ENCODE measurements at places on chromosomes 1 and 21.

DNA sequence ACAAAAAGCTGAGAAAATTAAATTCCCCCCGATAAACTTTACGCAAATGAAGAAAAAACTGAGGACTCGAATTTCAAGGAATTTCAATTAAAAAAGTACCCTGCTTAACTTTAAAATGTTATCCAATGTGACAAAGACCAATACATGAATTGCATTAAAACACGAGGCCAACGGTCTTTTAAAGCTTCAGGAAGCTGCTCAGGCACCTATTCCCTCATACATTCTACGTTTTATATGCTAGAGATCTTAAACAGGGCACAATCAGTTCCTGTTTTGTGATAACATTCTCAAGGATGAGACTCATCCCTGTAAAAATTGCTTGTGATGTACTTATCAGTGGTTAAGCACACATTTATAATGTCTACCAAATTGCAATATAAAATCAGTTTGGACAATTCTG lies 3.0 kb downstream of the YOD1 start:
- DNase-seq, result no peak

GRCh38 chr21:37207441-37208009 lies 59.6 kb downstream of the VPS26C start:
- DNase-seq, result no peak

DNA sequence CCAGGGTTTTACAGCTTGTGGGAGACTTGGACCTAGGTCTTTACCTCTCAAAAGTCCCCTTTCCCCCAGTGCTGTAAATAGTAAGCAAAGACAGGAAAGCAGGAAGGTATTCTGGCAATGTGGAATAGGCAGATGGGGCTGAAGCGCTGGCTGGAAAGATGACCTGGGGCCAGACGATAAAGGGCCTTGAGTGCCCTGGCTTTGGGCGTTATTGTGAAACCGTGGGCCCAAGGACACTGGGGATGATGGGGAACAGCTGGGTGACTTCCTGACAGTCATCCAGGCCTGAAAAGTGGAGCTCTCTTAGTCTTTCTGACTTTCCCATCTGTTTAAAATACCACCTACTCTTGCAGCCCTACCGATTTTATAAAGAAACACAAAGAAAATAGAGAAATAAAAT lies 16.3 kb downstream of the URB2 start:
- no peak for DNase-seq

- DNase-seq, result no peak
These were observed 63.2 kb upstream of the EPS8L3 start for GRCh38 chr1:109826930-109827349.

- no peak for DNase-seq
These were observed 3.0 kb upstream of the SDE2 start for GRCh38 chr1:226001963-226002666.

DNA sequence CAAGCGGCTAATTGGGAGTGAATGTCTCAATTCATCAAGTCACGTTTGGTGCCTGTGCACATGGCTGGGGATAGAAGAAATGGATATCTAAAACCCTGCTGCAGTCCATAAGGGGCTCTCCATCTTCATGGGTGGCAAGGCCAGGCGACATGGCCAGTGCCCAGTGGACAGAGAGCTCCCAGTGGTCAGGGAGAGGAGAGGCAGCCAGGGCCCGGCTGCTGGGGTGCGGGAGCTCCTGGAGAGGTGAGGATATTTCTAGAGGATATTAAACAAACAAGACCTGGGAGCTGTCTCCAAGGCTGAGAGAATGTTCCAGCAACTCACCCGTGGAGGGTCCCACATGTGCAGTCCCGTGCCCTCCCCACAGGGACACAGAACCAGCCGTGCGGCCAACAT lies 368.8 kb upstream of the C1orf174 start:
- no peak for DNase-seq

GRCh38 chr1:92556350-92556749 lies 69.6 kb upstream of the GFI1 start:
- DNase-seq, result no peak

DNA sequence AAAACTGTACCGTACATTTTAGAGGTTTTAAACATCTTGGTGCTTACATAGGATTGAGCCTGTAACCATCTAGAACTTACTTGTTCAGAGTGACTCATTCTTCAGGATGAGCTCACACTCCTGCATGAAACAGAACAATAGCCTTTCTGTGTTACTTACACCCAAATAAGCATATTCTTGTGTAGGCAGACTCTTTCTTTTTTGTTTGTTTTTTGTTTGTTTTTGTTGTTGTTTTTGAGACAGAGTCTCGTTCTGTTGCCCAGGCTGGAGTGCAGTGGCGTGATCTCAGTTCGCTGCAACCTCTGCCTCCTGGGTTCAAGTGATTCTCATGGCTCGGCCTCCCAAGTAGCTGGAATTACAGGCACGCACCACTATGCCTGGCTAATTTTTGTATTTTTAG lies 3.8 kb upstream of the CA6 start:
- DNase-seq, result no peak

- DNase-seq, result no peak
These were observed 20.4 kb downstream of the PTGFRN start for GRCh38 chr1:116929961-116930592.

GRCh38 chr1:34684266-34684665 lies 70.6 kb upstream of the GJB5 start:
- DNase-seq, result no peak

- DNase-seq, result no peak
These were observed 990 bp upstream of the MRPS6 start for GRCh38 chr21:34072145-34073031.

DNA sequence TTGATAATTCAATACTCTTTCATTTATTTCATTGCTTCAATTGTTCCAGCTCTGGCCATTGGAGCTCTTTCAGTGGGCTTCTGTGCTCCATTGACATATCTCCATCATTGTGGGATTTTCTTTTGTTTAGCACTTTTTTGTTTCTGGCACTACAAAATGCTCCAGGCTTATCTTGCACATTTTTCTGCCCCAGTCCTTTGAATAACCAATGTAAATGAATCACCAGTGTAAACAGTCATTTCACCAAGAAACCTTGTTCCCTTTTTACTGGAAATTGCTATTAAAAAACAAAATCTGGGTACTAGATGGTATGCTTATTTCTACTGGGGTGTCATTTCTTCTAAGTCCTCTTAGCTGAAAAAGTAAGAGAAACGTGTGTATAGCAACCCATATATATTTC lies 173.0 kb upstream of the LYPLAL1 start:
- no peak for DNase-seq

GRCh38 chr1:183590244-183591191 lies at the start of gene NCF2:
Gene NCF2, minus strand, starts transcription at chr1:183590459. Its CDS starts 130 bp downstream, at chr1:183590329.
- no peak for DNase-seq

- DNase-seq, result no peak
These were observed 61.4 kb downstream of the GORAB start for GRCh38 chr1:170593173-170594011.

GRCh38 chr1:90457985-90458384 lies 259.1 kb downstream of the BARHL2 start:
- peak; percentile 24 for DNase-seq

- DNase-seq, result no peak
These were observed 68.7 kb downstream of the DNTTIP2 start for GRCh38 chr1:93810316-93810715.

GRCh38 chr1:26075421-26076144 lies 8.2 kb upstream of the TRIM63 start:
- no peak for DNase-seq

DNA sequence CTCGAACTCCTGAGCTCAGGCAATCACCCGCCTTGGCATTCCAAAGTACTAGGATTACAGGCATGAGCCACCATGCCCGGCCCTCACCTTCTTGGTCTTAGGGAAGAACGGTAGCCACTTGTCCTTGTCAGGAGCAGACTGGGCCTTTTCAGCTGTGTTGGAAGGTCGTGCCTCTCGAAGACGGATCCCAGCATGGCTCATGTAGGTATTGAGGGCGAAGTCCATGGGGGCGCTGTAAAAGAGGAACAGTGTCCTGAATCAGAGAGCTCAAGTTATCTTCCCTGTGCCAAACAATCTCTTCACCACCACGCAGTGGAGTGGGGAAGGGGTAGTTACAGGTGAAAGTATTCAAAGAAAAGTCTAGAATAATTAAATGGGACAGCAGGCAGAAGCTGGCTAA lies 35.9 kb downstream of the LRRC71 start:
- DNase-seq, result no peak

DNA sequence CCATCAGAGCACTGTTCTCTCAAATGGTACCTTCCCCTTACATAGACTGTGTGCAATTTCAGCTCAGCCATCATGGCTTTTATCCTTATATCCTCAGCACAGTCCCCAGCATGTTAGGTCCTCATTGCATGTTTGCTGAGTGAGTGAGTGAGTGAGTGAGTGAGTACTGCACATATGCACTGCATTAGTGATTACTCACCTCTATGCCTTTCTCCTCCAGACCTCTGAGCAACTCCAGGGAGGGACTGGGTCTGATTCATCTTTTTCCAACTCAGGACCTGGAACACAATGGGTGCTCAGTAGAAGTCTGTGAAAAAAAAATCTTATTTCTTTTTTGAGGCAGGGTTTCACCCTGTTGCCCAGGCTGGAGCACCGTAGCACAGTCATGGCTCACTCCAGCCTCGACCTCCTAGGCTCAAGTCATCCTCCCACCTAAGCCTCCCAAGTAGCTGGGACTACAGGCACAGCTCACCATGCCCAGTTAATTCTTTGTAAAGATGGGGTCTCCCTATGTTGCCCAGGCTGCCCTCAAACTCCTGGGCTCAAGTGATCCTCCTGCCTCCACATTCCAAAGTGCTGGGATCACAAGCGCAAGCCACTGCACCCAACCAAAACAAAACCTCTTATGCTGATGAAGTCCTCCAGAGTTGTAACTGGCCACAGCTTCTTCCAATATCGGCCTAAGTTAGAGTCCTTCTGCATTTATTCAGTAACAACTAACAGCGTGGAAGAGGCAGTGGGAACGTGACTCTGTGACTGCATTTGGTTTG lies 23.7 kb downstream of the RNU5D-1 start:
- DNase-seq, result no peak

GRCh38 chr1:200367841-200368534 lies 41.8 kb downstream of the ZNF281 start:
- no peak for DNase-seq

- no peak for DNase-seq
These were observed 103.8 kb downstream of the TOMM20 start for GRCh38 chr1:235024711-235025421.

GRCh38 chr1:25001125-25001915 lies 71.2 kb upstream of the RUNX3 start:
- DNase-seq, result no peak

DNA sequence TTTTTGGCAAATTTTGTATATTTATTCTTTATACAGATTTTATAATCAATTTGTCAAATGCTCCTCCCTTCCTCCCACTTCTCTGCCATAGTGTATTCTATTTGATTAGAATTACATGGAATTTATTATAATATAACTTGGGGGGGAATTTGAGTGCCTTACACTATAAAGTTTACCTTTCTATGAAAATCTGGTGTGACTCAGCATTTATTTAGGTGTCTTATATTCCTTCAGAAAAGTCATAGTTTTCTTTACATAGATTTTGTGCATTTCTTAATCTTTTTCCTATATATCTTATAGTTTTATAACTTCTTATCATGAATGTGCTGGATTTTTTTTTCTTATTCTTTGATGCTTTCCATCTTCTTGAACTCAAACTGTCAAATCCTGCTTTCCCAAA lies 21.3 kb downstream of the FASLG start:
- no peak for DNase-seq

- DNase-seq, result no peak
These were observed 7.9 kb upstream of the BACE2 start for GRCh38 chr21:41160036-41160435.

DNA sequence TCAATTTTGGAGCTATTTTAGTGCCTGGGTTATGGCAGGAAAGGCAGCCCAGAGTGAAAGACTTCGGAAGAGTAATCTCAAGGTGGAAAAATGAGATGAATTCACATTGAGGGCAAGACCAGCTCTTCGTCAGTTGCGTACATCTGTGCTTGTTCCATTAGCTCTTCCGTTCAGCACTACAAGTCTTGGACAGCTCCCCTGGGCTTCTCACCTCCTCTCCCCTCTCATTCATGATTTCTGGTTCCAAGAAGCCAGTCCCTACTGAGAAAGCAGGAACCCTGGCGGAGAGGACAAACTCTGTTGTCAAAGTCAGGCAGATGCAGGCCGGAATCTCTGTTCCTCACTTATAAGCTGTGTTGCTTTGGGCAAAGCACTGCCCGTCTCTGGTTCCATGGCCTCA lies 76.5 kb downstream of the ACTL8 start:
- peak; percentile 86 for DNase-seq

DNA sequence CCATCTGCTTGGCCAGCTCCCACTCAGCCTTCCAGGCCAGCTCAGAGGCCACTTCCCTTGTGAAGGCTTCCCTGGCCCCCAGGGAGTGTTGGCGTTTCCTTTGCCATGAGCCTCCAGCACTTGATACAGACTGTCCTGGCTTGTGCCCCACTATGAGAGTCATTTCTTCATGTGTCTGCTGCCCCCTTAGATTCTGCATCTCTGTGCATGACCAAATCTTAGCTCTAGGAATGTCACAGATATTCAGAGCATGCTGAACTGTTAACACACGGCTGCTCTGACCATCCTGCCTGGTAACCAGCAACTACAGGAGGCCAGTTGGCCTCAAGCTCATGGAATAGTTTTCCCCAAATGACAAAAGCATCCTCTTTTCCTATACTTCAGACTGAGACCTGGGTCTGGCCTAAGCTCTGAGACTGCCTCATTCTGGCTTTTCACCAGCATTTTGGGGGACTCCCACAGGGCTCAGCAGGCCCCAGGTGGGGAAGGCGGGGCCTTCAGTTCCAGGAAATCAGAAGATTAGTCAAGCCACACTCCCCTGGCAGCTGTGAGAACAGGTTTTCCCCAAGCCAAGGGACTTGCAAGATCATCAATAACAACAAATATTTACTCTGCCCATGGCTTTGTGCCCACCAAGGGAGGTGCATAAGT lies 182.6 kb upstream of the EDN2 start:
- peak; percentile 37 for DNase-seq

DNA sequence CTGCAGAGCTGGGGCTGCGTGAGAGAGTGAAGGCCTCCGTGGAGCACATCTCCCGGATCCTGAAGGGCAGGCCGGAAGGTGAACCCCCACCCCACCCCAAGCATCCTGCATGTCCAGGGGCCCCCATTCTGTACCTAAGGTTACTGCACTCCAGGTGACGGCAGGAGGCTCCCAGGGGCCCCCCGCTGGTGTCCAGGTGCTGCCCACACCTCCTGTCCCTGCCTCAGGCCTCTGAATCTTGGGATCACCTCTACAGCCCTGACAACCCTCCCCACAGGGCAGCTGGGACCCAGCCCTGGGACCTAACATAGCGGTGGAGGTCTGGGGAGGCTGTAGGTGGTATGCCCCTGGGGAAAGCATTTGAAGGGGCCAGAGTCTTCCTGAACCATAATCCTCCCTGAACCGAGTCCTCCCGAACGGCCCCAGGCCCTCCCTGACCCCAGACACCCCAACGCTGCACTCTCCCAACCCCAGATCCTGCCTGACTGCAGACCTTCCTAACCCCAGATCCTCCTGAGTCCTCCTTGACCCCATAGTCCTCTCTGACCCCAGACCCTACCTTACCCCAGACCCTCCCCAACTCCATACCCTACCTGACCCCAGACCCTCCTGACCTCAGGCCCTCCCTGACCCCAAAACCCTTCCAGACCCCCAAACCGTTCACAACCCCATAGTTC lies 33.5 kb downstream of the TRIM11 start:
- no peak for DNase-seq

GRCh38 chr1:14945132-14946010 lies 208.2 kb upstream of the TMEM51 start:
- peak; percentile 64 for DNase-seq

Data from neural progenitor cell (in vitro differentiated cells).